ENCODE measurements at places on chromosomes 3 and 15.

DNA sequence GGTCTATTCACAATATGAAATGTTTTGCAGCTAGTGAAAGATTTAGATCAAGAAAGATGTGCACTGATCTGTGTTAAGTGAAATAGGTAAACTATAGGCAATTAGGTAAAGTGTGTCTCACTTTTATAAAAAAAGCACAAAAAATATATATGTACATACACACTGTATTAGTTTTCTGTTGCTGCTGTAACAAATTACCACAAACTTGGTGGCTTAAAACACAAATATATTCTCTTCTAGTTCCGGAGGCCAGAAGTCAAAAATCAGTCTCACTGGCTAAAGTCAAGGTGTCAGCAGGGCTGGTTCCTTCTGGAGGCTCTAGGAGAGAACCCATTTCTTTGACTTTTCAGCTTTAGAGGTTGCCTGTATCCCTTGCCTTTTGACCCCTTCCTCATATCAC, 11.1 kb downstream of the FAH start:
- no peak for DNase-seq

DNA sequence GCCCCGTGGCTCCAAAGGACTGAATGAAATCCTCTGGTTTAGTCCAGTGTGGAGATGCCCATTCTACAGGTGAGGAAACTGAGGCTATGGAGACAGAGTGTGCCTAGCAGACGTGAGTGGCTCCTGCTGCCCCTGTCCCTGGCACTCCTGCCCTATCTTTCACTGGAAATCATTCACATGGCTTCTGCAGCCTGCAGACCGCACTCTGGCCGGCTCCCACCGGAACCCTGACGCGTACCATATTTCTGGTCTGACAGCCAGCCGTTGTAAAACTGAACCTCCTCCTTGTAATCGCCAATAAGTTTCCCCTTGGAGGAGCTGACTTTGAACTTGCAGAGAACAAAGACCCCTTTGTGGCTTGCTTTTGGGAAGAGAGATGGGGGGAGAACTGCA, 136.5 kb downstream of the CHSY1 start:
- no peak for DNase-seq

DNA sequence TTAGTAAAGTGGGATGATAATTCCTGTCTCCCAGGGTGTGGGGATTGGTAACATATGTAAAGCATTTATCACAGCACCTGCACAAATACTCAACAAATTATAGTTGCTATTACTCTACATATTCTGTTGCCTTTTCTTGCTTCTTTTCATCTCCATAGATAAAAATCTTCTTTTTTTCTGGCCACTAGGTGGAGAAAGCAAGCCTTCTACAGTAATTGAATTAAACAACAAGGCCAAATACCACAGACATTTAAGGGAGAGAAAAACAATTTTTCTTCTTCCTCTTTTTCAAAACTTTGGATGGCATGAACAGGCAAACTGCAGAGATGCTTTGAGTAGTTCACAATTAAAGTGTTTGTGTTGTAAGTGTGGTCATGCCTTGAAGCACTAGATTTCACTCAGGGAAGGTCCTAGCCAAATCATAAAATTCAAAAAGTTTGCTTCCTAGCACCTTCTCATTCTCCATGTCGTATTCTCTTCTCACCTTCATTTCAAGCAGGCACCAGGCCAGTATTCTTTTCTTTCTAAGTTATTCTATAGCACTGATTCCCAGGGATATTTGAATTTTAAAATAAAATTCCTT, 493.4 kb upstream of the TGFBR2 start:
- DNase-seq, result peak; percentile 72

DNA sequence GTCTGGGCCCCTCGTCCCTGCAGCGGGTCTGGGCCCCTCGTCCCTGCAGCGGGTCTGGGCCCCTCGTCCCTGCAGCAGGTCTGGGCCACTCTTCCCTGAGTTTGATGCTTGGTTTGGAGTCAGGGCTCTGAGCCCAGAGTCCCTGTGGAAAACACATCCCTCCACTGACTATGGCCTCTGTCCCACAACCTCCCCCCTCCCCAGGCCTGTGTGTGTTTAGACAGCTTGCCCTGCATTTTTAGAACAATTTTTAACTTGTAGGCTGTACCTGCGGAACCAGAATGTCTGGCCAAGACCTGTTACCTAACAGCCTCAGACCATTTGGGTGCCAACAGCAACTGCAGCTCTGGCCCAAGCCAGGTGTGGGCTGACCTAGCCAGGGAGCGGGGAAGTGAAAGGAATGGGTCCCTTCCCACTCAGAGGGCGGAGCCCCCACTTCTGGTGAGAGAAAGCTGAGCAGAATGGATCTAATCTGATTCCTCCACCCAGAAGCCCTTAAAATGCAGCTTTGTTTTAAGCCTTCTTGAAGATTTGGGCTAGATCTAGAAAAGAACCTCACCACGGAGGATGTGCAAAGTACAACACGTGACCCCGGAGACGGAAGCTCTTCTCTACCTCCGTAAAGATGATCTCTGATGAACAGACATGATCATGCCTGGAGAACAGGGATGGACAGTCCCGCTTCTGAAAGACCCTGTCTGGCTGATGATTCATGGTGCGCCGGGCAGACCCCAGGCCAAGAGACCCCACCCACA, 60.5 kb upstream of the TFRC start:
- DNase-seq, result no peak

DNA sequence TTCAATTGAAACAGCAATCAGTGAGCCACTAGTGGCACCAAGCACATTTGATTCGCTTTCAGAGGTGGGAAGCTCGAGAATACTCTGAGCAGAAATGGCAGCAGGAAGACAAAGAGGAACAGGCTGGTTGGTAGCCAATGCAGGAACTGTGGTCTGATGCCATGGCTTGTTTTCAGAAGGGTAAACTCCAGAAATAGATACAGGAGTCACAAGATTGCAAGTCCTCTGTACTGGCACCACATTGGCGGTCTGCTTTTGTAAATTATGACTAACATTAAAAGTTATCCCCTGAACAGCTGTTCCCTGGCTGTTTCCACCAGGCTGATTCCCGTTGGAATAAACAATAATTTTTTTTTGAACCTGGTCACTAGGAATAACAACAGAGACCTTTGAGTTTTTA, 35.5 kb downstream of the USF3 start:
- no peak for DNase-seq

DNA sequence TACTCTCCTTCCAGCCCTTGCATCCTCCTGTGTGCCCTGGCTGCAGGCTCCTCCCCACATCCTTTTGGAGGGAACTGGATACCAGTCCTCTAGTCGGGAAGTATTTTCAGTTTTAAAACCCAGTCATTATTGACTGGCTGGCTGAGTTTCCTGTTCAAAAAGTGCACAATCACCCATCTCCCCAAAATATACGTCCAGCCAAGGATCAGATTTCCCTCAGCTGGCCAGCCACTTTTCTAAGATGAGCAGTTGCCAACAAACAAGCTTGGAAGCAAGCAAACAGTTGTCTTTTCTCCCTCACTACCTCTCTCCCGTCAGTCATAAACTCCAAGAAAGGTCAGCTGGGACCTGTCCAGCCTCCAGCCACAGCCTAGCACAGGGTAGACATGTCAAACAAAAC, 147.7 kb upstream of the GALNT15 start:
- DNase-seq, result no peak

DNA sequence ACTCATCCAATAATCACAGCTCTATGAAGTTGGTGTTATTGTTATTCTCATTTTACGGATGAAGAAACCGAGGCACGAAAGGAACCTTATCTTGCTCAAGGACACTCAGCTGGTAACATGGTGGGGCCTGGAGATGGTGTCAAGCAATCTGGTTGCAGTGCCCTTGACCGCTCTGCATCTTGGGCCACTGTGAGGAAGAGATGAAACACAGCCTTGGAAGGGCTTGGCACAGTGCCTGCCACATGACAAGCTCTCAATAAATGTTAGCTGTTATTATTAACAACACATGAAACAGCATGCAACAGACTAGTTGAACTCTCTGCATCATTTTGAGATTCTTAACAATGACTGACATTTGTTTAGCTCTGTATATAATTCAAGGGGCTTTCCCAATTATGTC, 10.1 kb upstream of the ITGA11 start:
- no peak for DNase-seq

Data from eye (tissue), 1 donor.